ENCODE measurements at places on chromosomes 4 and X.

- no peak for DNase-seq
Measured at GRCh38 chr4:51963841-51964517, 56.2 kb downstream of the LRRC66 start.

DNA sequence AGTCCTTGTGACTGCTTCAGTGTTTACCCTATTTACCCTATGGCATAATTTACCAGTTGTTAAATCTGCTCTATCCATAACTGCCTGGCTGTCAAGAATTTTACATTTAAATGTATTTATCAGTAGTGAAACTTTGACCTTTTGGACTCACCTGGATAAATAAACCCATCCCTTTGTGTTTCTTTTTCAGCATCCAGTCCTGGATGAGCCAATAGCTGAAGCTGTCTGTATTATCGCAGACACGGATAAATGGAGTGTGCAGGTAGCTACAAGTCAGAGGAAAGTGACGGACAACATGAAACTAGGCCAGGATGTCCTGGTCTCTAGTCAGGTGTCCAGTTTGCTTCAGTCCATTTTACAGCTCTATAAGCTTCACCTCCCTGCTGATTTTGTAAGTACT is 122.4 kb downstream of the FNIP2 start:
- DNase-seq = no peak

DNA sequence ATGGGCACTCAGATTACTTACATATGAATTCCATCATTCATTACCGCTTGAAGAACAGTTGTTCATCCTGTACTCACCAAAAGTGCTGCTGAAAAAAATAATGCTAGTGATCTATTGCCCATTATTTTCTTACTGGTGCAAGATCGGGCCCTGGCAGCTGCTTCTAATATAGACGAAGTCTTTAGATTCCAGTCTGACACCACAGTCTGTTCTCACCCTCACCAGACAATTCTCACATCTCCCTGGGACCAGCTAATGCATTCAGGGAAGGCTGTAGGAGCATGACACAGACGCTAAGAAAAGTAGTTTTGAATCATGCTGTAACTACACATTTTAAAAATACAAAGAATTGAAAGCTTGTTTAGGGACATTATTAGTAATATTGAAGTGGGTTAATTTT is 13.8 kb downstream of the GEMIN8 start:
- DNase-seq = no peak

- DNase-seq = no peak
Measured at GRCh38 chr4:126965877-126966276, 666.9 kb upstream of the INTU start.

DNA sequence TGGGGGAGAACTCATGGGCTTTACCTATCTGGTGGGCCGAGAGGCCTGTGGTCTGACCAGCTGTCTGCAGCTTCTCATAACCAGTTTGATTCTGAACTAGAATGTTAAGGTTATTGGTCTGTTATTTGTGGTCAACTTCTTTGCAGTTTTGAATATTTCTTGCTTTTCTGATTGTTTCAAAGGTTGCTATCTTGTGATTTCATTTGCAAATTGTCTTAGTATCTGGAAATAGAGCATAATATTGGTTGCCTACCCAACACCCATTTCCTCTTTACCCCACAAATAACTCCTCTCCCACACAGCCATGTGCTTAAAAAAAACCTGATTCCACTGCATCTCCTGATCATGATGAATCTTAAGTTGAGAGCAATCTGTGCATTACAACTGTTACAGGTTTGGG is 39.1 kb upstream of the BMP2K start:
- no peak for DNase-seq

DNA sequence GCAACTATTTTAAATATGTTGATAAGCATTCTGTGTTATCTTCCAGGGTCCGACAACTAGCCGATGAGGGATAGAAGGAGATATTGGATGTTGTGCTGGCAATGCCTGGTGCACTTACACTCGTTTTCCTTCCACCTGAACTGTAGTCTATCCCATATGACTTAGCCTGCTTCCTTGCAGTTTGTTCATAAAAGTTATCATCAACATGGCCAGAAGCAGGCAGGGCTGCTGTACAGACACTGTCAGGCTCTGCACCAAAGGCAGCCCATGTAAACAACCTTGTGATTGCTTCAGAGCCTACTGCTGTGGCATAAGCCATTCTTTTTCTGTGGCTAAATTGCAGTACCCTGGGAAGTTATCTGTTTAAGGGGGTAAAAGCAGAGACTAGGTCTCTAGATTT is 1.6 kb downstream of the MAPK10 start:
- no peak for DNase-seq

DNA sequence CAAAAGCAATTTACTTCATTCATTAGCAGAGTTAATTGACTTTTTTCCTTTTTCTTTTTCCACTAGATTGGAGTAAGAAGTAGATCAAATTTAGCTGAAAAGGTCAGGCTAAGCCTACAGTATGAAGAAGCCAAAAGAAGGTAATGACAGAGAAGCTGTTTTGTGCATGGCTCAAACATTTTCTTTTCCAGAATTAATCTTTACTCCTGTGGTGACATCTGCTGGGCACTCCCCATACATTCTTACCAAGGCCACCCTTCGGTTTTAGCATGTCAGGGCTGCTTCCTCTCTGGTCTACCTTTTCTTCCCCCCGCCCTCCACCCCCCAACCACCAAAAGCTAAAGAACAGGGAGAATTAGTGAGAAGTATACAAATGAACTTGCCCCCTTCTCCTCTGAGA is 70.2 kb downstream of the CLDN22 start:
- peak; percentile 50 for DNase-seq

GRCh38 chr4:126976850-126977632 is 655.7 kb upstream of the INTU start:
- DNase-seq = no peak

DNA sequence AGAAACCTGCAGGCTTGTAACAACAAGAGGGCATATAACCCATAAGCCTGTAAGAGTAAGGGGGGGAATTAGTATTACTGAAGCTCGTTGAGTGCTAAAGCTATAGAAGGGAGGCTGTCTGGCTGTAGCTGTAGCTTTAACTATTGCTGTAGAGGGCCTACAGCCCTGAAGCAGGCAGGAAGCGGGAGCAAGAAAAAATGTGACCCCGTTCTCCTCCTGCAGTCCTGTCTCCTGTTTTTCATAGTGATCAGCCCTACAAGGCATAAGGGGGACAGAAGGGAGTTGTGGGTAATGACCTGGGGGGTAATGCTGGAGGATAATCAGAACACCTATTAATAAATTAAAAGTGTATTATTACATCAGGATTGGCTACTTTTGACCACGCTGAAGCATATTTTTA is 206.9 kb upstream of the MAB21L2 start:
- DNase-seq = no peak

DNA sequence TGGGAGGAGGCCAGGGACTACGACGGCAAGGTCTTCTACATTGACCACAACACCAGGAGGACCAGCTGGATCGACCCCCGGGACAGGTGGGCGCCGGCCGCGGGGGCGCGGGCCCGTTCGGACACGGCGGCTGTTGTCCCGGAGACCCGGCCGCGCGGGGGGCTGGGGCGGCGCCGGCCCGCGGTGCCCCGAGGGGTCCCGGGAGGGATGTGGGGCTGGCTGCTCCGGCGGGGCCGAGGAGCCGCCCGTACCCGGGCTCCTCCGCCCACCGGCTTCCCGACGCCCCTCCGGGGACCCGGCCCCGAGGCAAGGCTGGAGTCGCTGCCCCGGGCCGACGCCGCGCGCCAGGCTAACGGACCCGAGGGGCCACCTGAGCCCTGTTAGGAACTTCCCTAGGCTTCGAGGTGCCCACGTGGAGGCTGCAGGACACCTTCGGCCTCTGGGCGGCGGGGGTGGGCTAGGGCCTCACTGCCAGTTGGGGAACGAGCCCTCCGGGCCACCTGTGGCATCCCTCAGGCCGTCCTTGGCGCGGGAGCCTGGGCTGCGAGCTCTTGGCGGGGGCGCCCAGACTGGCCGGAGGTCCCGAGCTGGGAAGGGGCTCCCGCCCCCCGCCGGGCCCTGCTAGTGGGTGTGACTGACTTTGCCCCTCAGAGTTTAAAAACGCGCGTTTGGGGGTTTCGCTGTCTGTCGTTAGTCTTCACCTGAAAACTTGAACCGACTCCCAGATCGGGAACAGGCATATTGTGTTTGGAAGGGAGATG is 660 bp downstream of the WWC2 start:
- DNase-seq = peak; percentile 70

DNA sequence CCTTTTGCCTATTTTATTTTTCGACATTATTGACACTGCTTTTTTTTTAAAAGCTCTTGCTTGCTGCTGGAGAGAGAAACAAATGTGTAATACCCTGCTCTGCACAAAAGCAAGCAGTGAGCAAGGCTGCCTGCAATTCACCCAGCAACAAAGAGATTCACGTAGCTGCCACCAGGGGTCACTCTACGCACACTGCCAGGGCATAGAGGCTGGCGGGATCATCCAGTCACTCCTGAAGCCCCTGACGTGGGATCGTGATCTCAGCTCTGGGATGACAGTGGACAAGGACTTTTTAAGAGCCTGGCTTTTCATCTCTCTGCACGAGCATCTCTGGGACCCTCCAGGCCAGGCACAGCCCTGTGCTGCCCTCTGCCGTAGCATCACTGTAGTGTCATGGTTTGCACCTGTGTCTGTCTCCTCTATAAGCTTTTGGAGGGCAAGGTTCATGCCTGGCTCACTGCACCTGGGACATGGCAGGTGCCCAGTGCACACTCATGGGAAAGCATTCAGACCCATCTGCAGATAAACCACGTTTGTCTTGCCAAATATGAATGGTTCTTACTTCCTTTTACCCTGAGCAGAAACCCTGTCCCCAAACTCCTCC is 19.8 kb downstream of the C4orf50 start:
- peak; percentile 87 for DNase-seq

GRCh38 chrX:55161581-55161980 is 58.6 kb upstream of the PAGE5 start:
- no peak for DNase-seq

DNA sequence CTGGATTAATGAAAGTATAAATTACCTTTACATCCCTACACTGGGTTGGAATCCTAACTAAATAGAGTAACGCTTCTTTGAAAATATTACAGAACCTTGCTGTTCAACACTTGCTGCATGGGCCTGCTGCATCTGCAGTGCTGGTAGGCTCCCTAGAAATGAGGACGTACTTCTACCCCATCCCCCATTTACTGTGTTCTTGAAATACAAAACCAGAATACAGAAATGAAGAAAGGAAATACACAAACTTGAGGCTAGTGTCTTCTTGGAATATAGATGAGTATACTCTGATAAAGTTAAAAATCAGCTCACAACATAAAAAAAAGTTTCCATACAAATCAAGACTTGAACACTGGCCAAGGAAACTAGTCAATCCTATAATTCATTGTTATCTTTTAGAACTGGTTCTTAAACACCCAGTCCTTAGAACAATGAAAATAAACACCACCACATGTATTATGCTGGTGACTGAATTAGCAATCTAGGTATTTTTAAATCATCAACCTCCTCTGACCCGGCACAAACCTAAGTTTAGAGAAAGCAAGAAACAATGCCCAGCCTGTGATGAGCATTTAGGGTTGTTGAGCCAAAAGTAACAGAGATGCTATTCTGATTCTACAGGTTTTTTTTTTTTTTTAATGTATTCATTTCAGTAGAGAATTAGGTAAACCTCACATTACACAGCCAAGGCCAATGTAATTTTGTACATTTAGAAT is 49.7 kb downstream of the ATP8A1 start:
- no peak for DNase-seq

DNA sequence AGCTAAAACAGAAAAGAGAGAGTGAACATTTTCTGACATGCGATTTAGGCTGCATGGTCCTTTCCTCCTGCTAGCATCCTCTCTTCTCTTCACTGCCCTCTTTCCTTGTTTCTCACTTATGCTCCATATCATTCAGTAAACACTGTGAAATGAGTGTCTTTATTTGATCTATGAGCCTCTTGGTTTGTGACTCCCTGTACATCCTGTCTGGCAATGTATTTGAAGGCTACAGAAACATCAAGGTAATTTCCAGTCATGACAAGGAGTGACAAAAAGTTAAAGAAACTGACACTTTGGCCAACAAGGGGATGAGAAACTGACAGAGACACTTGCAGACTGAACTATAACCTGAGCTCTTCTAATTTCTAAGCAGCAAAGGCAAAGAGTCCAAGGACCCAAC is 8.7 kb downstream of the FTHL17 start:
- no peak for DNase-seq

DNA sequence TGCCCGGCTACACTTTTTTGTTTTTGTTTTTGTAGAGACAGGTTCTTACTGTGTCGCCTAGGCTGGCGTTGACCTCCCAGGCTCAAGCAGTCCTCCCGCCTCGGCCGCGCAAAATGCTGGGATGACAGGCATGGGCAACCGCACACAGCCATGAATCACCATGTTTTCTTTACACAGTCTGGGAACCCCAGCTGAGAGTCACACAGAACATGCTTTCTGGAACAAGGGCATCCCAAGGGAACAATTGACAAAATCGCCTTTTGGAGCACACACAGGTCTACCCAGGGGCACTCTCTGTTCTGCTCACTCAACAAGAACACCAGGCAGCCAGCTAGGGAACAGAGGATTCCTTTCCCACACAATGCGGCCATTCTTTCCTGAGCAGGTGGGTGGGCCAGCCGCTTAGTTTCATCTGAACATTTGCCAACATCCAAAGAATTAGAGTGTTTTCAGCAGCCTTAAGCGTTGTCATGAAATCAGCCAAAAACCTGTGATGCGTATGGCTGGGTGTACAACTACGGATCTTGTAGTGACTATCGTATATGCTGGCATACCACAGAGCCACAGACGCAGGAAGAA is 15.7 kb downstream of the PRKX start:
- DNase-seq = peak; percentile 40
